ENCODE measurements at places on chromosomes 11 and 22.

- DNase-seq, result peak; percentile 98
Observed at GRCh38 chr11:35792148-35792845, 129.7 kb downstream of the TRIM44 start.

GRCh38 chr22:50174382-50175190 is 4.1 kb downstream of the PANX2 start:
- DNase-seq, result no peak

DNA sequence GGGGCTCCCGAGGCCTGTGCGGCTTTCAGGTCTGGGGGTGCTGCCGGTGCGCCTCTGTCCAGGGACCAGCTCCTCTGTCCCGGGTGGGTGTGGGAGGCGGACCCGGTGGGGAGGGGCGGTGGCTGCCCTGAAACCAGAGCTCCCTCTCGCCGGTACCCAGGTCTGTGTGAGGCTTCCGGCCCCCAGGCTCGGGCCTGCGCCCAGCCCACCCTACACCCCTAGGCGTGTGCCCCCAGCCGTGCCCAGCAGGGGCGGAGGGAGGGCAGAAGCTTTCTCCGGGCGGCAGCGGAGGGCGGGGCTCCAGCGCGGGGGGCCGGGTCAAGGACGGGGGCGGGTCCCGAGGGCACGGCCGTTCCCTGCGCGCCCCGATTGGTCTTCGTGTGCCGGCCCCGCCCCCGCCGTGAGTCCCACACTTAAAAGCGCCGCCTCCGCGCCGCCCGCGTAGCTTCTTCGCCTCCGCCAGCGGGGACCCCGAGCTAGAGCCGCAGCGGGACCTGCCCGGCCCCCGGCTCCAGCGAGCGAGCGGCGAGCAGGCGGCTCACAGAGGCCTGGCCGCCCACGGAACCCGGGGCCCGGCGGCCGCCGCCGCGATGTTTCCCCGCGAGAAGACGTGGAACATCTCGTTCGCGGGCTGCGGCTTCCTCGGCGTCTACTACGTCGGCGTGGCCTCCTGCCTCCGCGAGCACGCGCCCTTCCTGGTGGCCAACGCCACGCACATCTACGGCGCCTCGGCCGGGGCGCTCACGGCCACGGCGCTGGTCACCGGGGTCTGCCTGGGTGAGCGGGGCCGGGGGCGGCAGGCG is 616 bp downstream of the PNPLA2 start:
- peak; percentile 77 for DNase-seq

GRCh38 chr11:57191311-57192219 is 9.8 kb downstream of the LRRC55 start:
- no peak for DNase-seq

- DNase-seq, result no peak
Observed at GRCh38 chr11:130772266-130773227, 143.7 kb downstream of the SNX19 start.

DNA sequence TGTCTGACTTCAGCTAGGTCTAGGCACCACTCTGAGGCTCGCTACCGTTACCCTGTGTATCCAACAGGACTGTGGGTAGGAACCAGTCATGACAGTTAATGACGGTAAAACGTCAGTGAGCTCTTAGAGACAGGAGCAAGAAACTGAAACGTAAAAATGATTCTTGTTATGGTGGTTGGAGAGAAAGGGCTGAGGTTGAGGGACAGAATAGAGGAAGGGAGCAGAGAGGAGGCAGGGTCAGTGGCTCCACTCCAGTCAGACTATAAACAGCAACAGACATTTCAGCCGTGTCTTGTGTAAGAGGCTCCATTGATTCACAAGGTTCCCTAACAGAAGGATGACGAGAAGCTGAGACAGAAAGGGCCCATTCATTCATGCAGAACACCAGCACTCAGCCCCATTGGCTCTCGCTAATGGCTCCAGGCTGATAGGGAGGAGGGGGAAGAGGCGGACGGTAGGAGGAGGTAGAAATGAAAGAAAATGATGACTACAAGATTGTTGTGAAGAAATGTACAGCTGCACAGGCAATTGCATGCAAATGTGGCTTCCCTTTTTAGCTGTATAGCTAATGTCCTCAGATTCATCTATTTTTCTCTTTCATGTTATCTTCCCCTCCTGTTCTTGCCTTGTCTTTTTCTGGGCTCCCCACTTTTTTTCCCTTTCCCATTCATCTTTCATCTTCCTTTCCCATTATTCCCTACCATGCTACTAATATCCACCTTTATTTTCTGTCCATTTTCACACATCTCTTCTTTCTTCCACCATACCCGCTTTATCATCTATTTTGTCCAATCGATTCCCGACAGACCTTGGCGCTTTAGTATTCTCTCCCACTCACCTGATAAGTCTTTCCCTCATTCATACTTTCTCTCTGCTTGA is 34.3 kb downstream of the ETS1 start:
- no peak for DNase-seq

- DNase-seq, result no peak
Observed at GRCh38 chr11:95135155-95135554, 45.5 kb downstream of the ENDOD1 start.

- no peak for DNase-seq
Observed at GRCh38 chr22:22748297-22748743, 103.9 kb downstream of the GGTLC2 start.

- DNase-seq, result no peak
Observed at GRCh38 chr22:19394274-19395050, 37.1 kb downstream of the HIRA start.

- no peak for DNase-seq
Observed at GRCh38 chr11:46826310-46827044, 19.6 kb downstream of the CKAP5 start.

- DNase-seq, result no peak
Observed at GRCh38 chr11:117230286-117230961, 1.4 kb downstream of the PCSK7 start.

DNA sequence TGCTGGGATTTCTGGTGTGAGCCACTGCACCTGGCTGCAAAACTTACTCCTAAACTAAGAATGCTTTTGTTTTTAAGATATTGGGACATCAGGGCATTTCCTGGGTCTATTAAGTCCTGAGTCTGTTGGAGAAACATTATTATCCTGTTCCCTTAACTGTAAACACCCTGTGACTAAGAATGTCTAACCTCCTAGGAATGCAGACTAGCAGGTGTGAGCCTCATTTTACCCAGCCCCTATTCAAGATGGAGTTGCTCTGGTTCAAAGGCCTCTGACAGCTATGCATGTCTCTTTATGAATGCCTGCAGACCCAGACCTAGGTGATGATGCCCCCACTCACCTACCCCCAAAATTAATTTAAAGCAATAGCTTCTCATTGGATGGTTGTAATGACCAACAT is 46.2 kb downstream of the DEPDC5 start:
- DNase-seq, result no peak

GRCh38 chr11:76455931-76456330 is 11.1 kb downstream of the EMSY start:
- DNase-seq, result no peak

GRCh38 chr22:25919452-25919851 is 177.5 kb downstream of the MYO18B start:
- DNase-seq, result no peak

- DNase-seq, result no peak
Observed at GRCh38 chr11:2527621-2528291, 82.9 kb downstream of the KCNQ1 start.

- DNase-seq, result no peak
Observed at GRCh38 chr22:48823941-48824340, 1003.7 kb downstream of the BRD1 start.

- no peak for DNase-seq
Observed at GRCh38 chr11:18756889-18757288, 30.9 kb upstream of the IGSF22 start.

DNA sequence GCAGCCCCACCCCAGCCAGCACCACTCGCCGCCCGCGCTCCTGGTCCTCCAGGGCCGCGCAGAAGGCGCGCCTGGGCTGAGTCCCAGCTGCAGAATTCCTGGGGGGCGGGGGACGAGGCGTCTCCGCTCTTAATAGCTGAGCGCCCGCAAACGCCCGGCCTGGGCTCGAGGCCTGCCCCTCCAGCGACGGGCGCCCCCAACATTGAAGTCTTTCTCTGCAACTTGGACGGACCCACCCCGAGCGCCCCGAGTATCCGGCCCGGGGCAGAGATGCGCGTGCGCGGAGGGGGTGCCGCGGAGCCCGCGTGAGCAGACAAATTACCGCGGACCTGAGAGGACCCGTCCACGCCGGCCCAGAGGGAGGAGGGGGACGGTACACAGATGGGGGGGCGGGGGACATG is 6.7 kb upstream of the SYT7 start:
- no peak for DNase-seq

- no peak for DNase-seq
Observed at GRCh38 chr11:65661599-65662246, 993 bp downstream of the RELA start.

DNA sequence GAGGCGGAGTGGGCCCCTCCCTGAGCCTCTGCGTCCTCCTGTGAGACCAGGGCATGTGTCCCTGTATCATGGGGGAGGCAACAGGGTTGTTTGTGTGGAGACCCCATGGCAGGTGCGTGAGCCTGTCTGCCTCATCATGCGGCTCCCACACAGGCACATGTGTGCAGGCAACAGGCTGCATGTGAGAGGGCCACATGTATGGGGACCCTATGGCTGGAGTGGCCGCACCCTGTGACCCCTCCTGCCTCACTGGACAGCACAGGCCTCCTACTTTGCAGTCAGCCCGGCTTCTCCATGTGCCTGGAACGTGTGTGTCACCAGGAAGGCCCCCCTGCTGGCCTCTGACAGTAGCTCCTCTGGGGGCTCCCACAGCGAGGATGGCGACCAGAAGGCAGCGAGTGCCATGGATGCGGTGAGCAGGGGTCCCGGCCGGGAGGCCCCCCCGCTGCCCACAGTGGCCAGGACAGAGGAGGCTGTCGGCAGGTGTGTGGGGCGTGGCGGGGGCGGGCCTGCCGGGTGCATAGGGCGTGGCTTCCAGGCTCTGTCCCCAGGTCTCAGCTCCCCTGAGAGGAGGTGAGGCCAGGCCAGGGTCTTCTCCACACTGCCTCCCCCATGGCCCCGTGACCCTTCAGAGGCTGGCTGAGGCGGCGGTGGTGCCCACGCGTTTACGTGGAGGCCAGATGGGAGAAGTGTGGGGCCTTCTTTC is 34.1 kb downstream of the SBF1 start:
- no peak for DNase-seq

- no peak for DNase-seq
Observed at GRCh38 chr11:57368106-57368844, 12.7 kb downstream of the PRG3 start.

- DNase-seq, result no peak
Observed at GRCh38 chr22:26580240-26580962, 9.5 kb downstream of the TPST2 start.

DNA sequence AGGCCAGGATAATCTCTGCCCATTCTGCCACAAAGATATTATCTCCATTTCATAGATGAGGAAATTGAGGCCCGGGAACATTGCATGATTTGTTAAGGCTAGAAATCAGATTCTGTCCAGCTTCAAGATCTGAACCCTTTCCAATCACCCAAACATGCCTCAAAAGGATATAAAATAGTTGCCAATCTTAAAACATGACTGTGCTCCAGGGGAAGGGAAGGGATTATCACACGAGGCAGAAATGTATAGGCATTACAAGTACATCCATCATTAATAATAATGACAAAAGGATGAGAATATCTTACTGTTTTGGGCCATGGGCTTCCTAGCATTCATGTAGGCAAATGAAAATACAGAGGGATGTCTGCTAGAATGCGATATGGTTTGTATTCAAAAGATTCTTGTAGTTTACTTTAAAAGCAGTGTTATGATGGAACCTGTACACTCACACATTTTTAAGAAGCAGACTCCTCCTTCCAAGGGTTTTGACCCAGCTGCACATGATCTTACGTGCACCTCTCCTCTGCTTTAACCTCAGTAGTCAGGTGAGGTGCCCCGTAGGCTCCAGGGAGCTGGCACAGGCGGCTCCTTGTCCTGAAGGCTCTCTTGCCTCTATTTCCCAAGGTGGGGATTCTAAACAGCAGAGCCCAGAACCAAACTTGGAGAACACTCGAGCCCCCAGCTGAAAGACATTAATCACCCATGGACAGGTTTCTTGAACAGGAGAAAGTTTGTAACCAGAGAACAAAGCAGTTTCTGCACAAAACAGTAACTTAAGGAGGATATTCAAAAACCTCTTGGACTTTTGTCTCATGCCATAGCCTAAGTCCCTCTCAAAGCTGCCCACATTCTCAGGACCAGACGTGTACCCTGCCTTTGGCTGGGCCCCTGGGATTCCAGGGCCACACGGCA is 36.0 kb downstream of the PARVA start:
- no peak for DNase-seq

DNA sequence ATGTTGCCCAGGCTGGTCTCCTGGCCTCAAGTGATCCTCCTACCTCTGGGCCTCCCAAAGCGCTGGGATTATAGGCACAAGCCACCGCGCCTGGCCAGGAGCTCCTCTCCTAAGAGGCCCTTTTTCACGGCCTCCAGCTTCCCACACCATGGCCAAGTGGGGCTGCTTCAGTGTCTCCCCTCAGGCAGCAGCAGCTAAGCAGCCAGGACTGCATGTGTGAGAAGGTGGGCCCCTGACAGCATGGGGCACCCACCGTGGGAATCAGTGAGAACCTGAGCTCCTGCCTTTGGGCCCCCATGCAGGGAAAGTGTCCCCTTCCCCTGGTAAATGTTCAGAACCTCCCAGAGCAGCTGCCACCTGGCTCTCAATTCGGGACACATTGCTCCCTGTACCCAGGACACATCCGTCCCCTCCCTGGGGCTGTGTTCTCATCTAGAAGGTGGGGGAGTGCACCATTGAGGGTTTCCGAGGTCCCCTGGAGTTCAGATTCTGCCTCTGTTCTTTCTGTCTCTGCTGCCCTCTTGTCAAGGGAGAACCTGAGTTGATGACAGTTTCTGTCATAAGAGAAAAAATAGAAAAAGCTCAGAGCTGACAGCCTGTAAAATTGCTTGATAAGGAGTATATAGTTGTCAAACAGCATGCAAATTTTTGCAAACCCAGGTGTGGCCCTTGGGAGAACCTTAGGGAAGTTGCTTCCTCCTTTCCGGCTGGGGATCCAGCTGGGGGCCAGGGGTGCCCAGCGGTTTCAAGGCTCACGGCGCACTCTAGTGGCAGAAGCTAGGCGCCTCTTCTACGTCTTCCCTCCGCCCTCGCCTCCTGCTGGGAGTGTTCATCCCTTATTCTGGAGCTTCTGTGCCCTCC is 29.7 kb downstream of the FAM83F start:
- DNase-seq, result peak; percentile 74

DNA sequence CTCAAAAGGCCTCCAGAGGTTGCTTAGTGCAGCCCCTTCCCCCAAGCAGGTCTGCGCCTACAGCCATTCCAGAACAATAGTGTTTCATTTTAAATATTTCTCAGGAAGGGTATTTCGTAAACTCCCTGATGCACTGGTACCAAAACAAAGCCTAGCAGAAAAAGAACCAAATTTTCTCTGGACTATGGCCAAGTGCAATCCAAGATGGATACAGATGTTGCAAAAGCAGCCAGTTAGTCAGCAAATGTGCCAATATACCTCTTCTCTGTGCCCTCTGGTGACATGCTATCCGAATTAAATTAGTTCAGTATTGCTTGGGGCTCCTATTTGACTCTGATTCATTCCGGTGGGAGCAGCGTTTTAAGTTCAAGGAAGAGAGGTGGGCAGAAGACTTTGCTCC is 247.8 kb downstream of the NTM start:
- DNase-seq, result no peak

- DNase-seq, result no peak
Observed at GRCh38 chr11:123330948-123331347, 99.1 kb upstream of the GRAMD1B start.

- no peak for DNase-seq
Observed at GRCh38 chr11:86152901-86153300, 84.0 kb upstream of the PICALM start.

- no peak for DNase-seq
Observed at GRCh38 chr22:45799291-45799690, 127.7 kb downstream of the ATXN10 start.
